Adipocyte (in vitro differentiated cells): ENCODE measurements at places on chromosomes 12 and 14.

- DNase-seq, result no peak
Measured at GRCh38 chr14:100115726-100116125, 43.7 kb downstream of the DEGS2 start.

GRCh38 chr14:105171004-105171673, 2.6 kb upstream of the JAG2 start:
- DNase-seq, result no peak

GRCh38 chr12:128163086-128163485, 103.9 kb upstream of the TMEM132C start:
- no peak for DNase-seq

GRCh38 chr12:21912318-21912717, 28.9 kb downstream of the ABCC9 start:
- peak; percentile 49 for DNase-seq

DNA sequence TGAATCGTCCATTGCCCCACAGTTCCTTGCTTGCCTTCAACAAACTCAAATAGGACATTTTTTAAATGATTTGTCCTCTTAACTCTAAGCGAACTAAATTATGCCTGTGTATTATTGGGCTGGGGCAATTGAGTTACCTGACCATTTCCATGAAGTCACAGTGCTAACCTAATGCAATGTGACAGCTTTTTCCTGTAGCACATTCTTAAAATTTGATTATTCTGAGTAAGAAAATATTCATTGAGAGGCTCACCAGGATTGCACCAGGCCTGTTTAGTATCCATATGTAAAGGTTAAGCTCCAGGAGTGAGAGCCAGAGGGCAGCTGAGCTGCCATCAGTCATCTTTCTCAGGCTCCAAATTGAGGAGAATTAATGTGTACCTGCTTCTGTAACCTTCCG, 90.9 kb downstream of the GPR65 start:
- DNase-seq, result no peak
